ENCODE measurements at places on chromosomes 12 and 14. TPM values are rescaled to one million over a fixed set of nuclear protein-coding genes. Genes with fewer than 3 reads are reported as not detected.

- DNase-seq: no peak
These were observed 2.7 kb downstream of the C2CD5 start for GRCh38 chr12:22541496-22542155.

DNA sequence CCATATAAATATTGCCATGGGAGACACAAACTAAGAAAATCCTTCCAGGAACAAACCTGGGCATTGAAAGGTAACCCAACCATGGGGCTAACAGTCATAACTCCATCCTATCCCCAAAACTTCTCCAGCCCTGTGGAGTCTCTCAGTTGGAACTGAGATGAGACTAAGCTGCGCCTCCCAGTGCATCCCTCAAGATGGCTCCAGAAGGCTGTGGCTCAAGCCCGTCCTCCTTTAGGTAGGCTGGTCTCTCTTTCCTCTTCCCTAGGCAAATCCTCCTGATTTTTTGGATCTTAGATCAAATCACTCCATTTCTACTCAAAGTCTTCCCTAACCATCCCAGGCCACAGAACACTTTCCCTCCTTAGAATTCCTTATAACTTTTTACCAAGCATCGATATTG lies 364.3 kb upstream of the CCDC196 start:
- no peak for DNase-seq

GRCh38 chr12:9694241-9694640 lies 24.7 kb downstream of the CLEC2D start:
- no peak for DNase-seq

DNA sequence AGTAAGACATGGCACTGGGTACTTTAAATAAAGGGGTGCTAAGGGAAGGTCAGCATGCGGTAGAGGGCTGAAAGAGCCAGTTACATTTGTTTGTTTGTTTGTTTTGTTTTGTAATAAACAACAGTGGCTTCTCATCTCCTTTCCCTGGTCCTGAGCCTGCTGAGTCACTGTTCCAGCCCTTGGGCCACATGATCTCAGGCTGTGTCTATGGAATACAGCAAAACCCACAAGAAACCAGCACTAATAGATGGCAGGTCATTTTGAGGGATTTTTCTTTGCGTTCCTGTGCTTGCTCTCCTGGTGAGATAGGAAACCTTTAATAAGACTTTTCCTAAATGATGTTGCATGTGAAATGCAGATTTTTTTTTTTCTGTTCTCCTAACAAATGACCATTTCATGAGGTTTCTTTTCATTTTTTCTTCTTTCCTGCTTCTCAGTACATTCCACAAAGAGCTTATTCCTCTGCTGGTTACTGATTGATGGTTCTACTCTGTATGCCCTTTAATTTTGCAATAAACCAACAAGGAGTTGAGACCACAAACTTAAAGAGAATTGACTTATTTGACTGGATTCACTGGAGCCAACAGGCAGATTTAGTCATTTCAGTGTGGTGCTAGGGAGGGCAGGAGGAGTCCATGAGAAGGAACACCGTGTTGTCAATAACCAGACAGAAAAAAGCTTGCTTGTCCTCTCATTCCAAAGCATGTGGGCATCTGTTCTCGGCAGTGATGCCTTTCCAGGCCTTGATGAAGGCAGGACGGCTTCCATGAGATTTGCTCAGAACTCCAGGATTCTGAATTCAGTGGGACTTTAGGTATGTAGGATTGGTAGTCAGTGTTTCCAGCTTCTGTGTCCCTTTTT lies 459.2 kb downstream of the RAD51B start:
- no peak for DNase-seq

DNA sequence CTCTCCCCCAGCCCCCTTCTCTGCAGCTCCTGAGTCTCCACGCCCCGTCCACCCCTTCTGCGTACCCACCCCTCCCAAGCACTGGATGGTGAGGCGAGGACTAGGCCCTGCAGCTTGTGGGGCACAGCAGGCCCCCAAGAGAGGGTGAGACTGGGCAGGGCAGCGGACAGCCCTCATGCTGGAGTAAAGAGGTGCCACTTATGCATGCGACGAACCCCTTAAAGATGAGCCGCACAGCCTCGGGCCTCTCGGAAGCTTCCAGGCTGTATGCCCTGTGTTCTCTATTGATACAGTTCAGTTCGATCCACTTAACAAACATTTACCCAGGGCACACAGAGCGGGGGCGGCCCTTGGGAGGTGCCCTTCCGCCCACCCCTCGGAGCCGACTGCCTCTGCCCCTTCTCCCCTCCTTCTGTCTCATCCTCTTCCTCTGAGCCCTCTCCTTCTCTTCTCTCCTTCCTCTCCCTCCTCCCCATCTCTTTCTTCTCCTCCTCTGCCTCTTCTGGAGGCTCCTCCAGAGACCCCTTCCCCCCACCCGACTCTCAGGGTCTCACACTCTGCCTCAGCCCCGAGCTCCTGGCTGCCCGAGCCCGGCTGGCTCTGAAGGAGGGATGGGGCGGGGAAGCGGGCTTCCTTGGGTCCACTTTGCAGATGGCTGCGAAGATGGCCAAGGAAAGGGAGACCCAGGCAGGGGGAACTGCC lies 32.7 kb upstream of the DLK1 start:
- DNase-seq: no peak

GRCh38 chr14:96204151-96205058 lies at the start of gene BDKRB2:
BDKRB2 (plus strand) TSS chr14:96204839; CDS start chr14:96237108, 32,269 bp downstream.
- DNase-seq: peak; percentile 84

GRCh38 chr14:54738009-54738408 lies 164.6 kb downstream of the GCH1 start:
- no peak for DNase-seq

GRCh38 chr14:102049258-102050025 lies 37.4 kb downstream of the HSP90AA1 start:
- DNase-seq: no peak

DNA sequence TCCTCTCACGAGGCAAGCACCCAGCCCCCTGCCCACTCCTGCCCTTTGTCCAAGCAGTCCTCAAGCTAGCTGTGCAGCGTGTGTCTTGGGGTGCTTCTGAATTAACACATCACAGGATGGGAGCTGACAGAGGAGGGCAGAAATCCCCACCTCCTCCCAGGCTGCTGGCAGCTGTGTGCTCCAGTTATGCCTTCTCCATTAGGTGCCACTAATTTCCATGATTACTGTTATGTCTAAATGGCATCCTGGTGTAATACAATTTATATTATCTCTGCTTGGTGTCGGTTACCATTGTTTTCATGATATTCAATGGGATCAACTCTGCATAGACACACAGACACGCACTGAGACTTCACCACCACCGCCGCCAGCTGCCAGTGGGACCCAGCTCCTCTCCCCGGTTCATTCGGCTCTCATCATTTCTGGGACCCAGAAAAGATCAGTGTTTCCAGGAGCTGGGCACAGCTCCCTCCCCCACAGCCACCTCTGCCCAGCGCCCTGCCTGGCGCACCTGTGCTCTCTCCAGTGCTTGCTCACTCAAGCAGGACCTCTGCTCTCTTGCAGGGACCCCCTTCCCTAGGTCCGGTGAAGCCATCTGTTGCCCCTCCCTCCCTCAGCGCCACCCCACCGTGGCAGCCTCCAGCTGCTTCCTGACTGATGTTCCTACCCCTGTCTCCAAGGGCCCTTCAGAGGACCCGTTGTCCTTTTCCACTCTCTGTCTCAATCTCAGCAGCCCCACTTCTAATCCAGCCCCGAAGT lies 167.5 kb upstream of the FKBP4 start:
- DNase-seq: peak; percentile 31

DNA sequence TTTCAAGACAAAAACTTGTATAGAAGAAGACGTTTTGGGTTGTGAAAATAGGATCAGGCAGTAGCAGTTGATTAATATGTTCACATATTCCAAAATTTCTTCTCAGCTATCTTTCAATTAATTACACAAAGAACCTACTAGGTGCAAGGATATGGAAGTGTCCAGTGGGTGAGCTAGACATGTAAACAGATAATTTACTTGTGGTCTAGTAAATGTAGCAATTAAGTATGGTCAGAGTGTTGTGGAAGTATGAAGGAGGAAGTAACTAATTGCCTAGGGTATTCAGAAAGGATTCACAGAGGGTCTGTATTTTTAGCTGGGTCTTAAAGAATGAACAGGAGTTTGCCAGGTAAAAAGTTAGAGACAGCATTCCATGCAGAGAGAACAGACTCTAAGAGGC lies 5.9 kb downstream of the GOLGA5 start:
- DNase-seq: no peak

DNA sequence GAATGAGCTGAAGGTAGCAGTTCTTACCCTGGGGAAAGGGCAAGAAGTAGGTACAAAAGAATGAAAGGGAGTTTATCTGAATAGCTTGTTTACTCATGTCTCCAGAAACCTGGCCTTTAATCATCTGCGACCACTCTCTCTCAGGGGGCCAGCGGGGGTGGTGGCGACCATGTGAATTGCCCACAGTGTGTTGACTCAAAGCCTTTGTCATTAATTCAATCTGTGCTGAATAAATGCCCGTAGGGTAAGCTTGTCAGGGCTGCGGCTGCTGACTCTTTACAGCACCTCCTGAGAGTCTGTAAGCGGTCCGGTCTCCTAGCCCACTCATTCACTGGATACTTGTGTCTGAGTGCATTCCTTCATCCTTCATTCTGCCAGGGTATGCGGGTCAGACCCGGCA lies 874.4 kb downstream of the SLC6A15 start:
- DNase-seq: no peak

DNA sequence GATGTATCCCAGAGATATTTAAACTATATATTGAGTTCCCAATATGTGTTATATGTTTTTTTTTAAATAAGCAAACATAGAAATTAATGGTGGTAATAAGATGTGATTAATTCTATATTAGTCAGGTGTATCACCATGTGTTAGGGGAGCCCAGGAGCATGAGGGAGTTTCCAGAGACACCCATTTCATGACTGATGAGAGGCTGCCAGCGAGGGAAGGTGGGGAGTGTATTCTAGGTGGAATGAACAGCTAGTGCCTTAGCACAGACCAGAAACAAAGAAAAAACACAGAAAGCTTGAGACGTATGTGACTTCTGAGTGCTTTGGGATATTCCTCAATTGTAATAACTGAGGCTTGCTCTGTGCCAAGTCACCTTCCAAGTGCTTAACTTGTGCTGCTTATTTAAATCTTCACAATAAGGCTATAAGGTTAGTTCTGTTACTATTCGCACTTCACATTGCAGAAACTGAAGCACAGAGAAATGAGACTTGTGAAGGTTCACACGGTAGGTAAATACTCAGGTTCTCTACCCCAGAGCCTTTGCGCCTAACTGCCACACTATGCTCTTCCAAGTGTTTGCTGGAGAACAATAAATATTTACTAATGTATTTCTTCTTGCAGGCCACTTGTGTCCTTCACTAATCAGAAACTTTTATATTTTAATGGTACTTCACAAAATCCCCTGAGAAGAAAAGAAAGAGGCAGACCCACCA lies 17.9 kb upstream of the MGP start:
- no peak for DNase-seq

DNA sequence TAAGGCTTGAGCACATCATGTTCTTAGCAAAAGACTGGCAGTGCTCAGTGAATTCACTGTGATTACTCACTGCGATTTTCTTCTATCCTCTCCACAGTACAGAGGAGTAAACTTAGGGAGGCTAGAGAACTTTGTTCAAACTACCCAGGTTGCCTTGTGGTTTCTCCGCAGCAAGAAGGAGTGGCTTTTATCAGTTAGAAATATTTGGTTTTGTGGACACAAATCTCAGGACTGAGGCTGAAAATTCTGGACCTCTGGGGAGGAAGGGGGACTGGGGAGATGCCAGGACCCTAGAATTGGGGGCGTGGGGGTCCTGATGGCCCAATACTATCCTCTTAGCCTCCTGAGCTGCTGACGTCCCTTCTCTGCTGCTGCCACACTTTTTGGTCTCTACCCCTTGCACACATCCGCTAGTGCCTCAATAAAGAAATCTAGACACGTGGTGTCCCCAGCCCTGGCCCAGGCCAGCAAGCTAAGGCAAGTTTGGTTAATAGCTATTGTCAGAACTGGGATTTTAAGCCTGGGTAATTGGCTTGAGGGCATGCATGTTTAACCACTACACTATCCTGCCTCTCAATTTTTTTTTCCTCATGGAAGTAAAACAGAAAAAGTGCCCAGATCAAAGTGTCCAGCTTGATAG lies 842 bp downstream of the OAS2 start:
- DNase-seq: no peak

- no peak for DNase-seq
These were observed 39.0 kb downstream of the KIF26A start for GRCh38 chr14:104177411-104177810.

- peak; percentile 21 for DNase-seq
These were observed 14.8 kb downstream of the KMT5A start for GRCh38 chr12:123398550-123399254.

- no peak for DNase-seq
These were observed 111.3 kb upstream of the GARIN2 start for GRCh38 chr14:67077921-67078320.

DNA sequence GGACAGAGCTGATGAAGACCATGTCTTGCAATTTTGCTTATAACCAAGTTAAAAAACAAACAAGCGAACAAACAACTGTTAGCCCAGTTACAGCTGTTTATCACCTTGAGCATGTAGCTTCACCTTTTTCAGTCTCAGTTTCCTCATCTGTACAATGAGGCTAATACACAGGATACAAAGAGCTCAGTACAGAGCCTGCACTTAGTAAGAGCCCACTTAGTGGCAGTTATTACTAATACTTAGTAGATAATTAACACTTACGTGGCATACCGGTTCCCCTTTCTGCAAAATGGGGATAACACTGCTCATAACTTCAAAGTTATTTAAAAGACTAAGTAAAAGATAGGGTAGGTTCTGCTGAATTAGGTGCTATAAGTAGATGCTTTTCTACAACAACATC lies 228.0 kb downstream of the MON2 start:
- no peak for DNase-seq

VTI1B gene
- 77.7 TPM for total RNA-seq

CD69 gene
- total RNA-seq: not detected

FITM1 gene
- total RNA-seq: 0.66 TPM

B4GALNT1 gene
- total RNA-seq: 83.9 TPM

ABCB9 gene
- 8.8 TPM for total RNA-seq

NGB gene
- total RNA-seq: 0.22 TPM

RD3L gene
- total RNA-seq: not detected

C12orf42 gene
- not detected for total RNA-seq

Measured in glutamatergic neuron (in vitro differentiated cells).